GM18507 (cell line): ENCODE measurements at places on chromosomes 2 and 18.

GRCh38 chr2:236351966-236352525 is 87.8 kb upstream of the ASB18 start:
- DNase-seq: no peak

GRCh38 chr2:132429941-132430573 is 13.5 kb downstream of the GPR39 start:
- DNase-seq: no peak

- DNase-seq: no peak
Observed at GRCh38 chr2:192029089-192029488, 165.6 kb downstream of the TMEFF2 start.

DNA sequence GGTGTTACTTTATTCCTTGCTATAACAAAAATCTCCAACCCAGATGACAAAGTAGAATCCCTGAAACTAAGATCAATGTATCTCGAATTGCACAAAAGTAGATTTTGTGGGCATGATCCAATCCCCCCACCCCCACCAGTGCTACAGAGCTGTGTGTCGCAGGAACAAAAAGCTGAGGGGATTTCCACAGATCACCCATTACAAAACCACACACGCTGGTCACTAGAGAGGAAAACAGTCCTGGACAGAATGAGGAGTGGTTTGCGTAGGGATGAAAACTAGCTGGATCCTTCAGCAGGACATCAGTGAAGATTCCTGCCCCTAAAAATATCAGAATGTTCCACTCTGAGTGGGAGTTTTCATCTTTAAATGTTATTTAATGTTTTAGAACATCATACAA is 165.3 kb upstream of the STK17B start:
- no peak for DNase-seq

DNA sequence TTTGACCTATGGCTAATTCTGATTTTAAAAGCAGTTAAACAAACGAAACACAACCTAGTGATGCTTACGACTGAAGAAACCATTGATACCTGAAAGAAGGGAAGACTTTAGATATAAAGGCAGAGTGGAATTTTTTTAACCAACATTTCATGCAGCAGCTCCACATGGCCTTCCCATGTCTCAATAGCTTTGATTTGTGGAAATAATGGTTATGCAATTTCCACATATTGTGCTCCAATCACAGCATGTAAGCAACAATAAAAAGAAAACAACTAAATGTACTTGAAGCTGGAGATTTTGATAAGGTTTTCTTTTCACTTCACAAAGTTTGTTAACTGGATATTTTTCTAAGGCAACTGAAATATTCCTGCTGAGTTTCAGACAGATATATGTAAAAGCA is 82.0 kb upstream of the SLC39A10 start:
- no peak for DNase-seq

DNA sequence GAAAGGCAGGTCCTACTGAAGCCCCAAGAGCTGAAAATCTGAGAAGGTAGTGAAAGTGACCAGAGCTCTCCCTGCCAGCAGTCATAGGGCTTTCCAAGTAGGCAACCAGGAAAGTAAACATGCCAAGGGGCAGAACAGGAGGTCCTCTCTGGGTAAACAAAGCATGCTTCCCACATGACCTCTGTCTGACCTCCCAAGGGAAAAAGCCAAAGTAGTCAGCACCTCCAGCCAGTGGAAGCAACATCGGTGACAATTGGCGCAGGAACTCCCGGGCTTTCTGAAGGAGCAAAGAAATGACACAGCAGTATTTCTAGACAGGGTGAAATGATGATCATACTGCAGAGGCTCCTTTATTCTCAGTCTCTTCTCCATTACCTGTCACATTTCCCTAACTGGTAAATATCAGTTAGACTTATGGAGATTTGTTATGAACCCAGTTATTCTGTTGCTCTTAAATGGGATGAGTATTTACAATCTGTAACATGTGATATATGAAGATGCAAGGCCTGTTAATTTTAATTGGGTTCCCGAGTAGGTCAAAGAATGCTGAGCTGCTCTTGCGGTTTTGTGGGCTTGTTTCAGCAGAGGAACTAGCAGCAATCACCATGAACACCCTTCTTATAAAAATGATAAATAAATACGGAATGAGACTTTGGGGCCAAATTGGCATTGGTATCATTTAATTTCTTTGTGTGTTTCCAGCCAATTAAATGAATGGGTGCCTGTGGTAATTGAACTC is 321.0 kb downstream of the RND3 start:
- DNase-seq: no peak

DNA sequence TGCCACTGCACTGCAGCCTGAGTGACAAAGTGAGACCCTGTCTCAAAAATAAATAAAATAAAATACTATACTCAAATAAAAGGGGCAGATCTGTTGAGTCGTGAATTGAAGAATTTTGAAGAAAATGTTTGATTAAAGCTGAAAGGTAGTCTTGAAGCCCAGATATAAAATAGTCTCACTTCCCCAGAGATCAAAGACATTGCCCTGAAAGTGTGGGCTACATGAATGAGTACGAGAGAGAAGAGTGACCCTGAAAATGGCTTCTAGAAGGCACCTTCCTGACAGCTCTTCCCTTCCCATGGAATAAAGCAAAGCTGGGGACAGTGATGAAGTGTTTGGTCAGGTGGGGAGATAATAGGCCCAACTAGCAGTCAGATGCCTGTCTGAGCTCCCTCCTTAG is 13.8 kb upstream of the FZD5 start:
- DNase-seq: no peak

- no peak for DNase-seq
Observed at GRCh38 chr2:122519366-122519765, 763.9 kb downstream of the TSN start.

- no peak for DNase-seq
Observed at GRCh38 chr18:25435149-25435782, 83.3 kb upstream of the ZNF521 start.

- no peak for DNase-seq
Observed at GRCh38 chr18:9135081-9135911, 1.3 kb upstream of the ANKRD12 start.

- no peak for DNase-seq
Observed at GRCh38 chr2:190717764-190718651, 69.1 kb downstream of the NAB1 start.

- DNase-seq: no peak
Observed at GRCh38 chr2:236568068-236568921, 1.3 kb upstream of the ACKR3 start.

- no peak for DNase-seq
Observed at GRCh38 chr2:40434731-40435271, 17.1 kb downstream of the SLC8A1 start.

DNA sequence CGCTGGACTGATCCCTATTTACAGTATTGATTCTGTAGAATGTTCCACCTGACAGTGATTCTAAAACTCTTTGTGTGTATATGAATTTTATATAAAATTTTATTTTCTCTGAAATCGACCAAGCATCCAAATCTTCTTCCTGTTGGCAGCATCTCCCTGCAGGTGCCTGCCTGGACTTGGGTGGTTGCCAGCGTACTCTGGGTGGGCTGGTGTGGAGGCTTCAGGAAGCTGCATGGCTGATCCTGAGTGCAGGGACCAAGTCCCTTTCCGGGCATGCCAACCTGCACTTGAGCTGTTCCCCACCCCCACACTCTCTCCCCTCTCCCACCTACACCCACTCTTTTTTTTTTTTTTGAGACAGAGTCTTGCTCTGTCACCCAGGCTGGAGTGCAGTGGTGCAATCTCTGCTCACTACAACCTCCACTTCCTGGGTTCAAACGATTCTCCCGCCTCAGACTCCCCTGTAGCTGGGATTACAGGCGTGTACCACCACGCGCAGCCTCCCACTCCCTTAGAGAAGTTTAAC is 53.2 kb upstream of the ALKAL2 start:
- DNase-seq: no peak

GRCh38 chr18:47701134-47701533 is 229.3 kb downstream of the SMAD2 start:
- no peak for DNase-seq

DNA sequence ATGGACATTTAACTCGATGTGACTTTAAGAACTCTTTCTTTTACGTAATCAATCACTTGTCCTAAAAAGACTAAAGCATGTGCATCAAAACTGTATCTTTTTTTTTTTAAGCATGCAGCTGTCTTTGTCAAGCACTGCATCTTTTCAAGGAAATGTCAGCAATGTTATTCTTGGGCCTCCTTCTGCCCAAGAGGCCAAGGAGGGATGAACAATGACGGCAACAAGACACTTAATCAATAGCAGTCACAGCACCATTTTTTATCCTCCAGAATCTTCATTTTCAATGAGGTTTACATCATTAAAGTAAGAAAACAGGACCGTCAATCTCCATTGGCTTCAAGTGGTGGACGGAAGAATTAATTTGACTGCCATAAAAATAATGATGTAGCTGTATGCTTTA is 253.8 kb downstream of the AFF3 start:
- DNase-seq: no peak

- DNase-seq: no peak
Observed at GRCh38 chr18:26460449-26461091, 87.8 kb downstream of the KCTD1 start.

DNA sequence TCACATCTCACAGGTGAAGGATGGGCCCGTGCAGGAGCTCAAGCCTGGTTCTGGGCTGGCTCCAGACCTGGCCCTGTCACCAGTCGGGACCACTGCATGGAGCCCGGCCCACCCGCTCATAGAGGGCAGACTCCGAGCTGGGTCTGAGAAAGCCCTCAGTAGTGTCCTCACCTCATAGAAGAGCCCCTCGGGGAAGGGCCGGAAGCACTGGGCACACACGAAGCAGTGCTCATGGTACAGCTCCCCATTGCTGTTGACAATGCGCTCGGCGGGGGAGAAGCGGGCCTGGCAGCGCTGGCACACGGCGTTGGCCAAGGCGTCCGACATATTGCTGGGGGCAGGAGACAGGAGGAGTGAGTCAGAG is 11.3 kb downstream of the GPR17 start:
- no peak for DNase-seq

GRCh38 chr2:215364157-215365155 is 52.6 kb downstream of the ATIC start:
- DNase-seq: no peak

DNA sequence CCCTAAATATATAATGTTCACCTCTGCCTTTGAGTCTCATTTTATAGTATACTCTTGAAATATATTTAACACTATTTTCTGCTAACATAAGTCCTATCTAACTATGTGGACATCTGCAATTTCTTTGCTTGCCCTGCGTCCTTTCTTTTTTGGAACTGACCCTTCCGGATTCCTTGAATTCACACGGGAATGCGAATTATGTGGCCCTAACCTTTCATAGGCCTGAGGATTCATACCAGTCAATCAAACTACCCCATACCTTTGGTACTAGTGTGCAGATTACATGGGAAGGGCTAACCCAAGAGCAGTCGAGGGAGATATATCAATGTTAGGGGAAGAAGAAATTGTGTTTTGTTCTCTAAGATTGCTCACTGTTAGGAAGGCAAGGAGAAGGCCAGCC is 56.4 kb downstream of the NRXN1 start:
- no peak for DNase-seq

GRCh38 chr18:3086871-3087270 is 73.9 kb upstream of the LPIN2 start:
- no peak for DNase-seq

DNA sequence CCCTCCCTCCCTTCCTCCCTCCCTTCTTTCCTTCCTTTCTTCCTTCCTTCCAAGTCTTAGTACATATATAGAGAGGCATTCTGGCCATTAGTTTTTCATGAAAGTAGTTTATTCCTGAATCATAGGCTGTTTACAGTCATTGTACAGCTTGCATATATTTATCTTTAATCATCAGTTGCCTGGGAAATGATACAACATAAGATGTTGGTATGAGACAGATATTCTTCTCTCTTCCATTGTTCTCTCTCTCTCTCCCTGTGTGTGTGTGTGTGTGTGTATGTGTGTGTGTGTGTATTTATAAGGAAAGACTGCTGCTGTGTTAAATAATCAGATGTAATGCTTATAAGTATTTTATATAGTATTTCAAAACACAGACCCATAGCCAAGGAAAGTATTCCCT is 289.8 kb upstream of the UBE2E3 start:
- no peak for DNase-seq

GRCh38 chr2:25105336-25106085 is 62.9 kb downstream of the POMC start:
- DNase-seq: no peak

- DNase-seq: no peak
Observed at GRCh38 chr2:62050456-62051045, 145.1 kb downstream of the COMMD1 start.
